EL (cell line): ENCODE measurements at places on chromosomes 6 and 20.

GRCh38 chr20:42795111-42795695 lies 394.5 kb downstream of the PTPRT start:
- no peak for DNase-seq

DNA sequence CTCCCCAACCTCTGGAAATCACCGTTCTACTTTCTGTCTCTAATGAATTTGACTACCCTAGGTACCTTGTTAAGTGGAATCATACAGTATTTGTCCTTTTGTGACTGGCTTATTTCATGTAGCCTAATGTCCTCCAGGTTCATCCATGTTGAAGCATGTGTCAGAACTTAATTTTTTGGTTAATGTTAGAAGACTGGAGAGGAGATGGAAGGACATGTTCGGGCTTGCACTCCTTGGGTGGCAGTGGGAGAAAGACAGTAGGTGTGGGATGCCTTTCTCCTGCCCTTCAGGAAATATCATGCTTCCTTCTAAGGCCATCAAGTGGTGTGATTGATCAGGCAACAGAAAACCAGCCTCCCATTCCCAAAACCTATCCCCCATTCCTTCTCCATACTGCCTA lies 61.1 kb upstream of the RNF144B start:
- no peak for DNase-seq

GRCh38 chr6:103456652-103457051 lies 1403.1 kb downstream of the HACE1 start:
- no peak for DNase-seq

GRCh38 chr20:62796699-62797491 lies 622 bp downstream of the MRGBP start:
- no peak for DNase-seq

- no peak for DNase-seq
Observed at GRCh38 chr20:59250293-59250692, 50.1 kb upstream of the EDN3 start.

- no peak for DNase-seq
Observed at GRCh38 chr20:34575271-34575670, 16.8 kb downstream of the MAP1LC3A start.

- DNase-seq = no peak
Observed at GRCh38 chr20:44212792-44213191, 2.2 kb upstream of the OSER1 start.

GRCh38 chr6:96864216-96865054 lies 27.2 kb upstream of the GPR63 start:
- no peak for DNase-seq

DNA sequence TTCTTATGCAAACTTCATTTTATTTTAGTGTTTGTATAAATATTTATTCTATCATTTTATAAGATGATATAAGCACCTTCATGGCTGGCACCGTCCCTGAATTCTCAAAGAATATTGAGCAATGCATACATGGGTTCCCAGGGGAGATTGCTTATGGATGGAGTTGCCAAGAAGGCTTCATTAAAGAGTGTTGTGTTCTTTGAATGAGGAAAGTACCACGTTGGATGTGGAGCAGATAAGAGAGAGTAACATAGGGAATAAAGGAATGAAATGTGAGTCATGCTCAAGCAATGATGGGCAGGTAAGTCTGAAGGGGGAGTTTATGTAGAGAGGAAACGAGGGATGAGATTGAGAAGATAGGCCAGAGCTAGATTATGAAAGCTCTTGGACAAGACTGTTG lies 10.3 kb downstream of the DSE start:
- DNase-seq = no peak

DNA sequence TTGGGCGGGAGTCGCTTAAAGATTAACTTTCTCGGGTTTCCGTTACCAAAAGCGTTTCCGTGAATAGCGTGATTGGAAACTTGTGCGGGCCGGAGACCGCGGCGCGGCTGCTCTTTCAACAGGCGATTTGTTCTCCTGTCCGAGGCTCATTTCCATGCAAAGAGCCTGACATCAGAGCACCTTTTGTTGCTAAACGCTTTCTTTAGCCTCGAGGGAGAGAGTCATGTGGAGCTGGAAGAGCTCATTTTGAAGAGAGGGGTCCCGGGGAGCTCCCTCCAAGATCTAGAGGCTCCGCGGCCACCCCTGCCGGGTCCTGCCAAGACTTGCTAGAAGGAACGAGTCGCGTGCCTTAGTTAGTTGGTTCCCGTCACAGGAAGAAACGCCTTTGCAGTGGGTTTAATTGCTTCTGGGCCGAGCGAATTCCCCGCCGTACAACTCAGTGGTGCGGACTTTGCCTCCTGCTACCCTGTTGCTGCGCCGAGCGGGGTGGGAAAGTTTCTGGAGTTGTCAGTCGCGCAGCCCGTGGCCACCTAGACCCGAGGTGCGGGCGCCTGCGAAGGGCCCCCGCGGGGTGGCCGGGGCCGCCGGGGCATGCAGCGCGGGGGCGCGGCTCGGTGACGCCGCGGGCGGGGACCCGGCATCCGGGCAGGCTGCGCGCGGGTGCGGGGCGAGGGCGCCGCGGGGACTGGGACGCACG lies at the start of gene SASH1:
Gene SASH1 (plus strand): TSS at position 489 of the 697 bp plus-strand sequence. CDS start 230 bp downstream, outside the sequence.
- peak; percentile 78 for DNase-seq

GRCh38 chr6:110419028-110419739 lies 3.8 kb upstream of the DDO start:
- no peak for DNase-seq

DNA sequence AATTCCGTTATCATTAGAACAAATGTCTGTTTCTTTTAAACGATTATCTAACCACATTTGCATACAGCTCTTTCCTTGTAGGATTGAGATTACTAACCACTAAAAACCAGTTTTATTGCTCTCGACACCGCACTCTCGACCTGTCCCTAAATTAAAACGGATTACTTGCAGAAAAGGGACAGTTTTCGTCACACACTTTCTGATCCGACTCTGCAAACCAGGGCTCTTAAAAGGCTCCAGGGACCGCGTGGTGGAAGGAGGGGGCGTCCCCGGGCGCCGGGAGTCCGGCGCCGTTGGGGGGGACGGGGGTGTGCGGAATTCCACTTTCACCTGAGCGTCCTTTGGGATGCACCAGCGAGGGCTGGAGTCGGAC lies 731 bp downstream of the MAK start:
- no peak for DNase-seq

- DNase-seq = peak; percentile 72
Observed at GRCh38 chr6:113634352-113635163, 222.6 kb upstream of the MARCKS start.

DNA sequence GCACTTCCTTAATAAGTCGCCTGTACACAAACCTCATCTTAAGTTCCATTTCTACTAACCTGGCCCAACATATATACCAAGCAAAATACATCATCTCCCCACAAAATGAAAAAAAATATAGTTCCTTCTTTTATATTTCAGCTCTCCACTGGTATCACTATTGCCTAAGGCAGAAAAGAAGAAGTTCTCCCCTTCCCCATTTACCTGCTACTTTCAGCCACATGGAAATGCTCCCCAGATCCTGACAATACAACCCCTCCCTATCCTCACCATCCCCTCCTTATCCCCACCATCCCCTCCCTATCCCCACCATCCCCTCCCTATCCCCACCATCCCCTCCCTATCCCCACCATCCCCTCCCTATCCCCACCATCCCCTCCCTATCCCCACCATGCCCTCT lies 175.7 kb downstream of the LINC00237 start:
- DNase-seq = no peak

- peak; percentile 58 for DNase-seq
Observed at GRCh38 chr6:113857556-113858479, 673 bp downstream of the MARCKS start.

- no peak for DNase-seq
Observed at GRCh38 chr20:39700528-39700927, 738.4 kb downstream of the DHX35 start.
